ENCODE measurements at places on chromosomes 5 and 9. TPM values are rescaled to one million over a fixed set of nuclear protein-coding genes. Genes with fewer than 3 reads are reported as not detected.
A peak's percentile ranks its signal among the peaks of the same experiment; 100 is the strongest.

DNA sequence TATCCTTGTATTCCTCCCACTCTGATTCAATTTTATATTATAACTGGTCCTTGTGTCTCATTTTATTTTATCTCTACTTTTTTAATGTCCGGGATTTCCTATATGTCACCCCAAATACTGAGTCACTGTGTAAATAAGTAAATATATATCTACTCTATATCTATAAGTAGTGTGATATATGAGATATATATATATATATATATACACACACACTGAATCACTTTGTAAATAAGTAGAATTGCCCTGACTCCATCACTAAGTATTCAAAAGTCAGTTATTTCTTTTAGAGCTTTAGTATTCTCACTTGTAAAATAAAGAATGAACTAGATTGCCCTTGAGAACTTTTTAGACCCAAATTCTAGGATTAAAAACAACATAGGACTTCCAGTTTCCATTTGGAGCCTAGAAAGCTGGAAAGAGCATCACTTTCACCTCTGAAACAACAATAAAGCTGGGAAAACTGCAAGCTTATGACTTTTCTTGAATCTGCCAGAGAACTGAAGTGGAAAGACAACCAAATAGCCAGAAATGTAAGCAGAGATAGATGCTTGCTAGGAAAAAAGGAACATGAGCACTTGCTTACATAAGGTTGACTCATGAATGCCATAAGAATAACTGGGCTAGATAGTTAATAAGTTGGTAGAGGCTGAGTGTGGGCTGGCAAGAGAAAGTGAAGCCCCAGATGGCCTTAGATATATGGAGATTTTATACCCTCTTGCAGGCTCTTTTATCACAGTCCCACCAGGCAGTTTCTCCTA, 171.1 kb upstream of the TLX3 start:
- peak overlapping the region; percentile 63 for H3K27ac ChIP-seq
- H3K4me3 ChIP-seq: no peak overlapping the region
- peaks cover 19% of the 10 kb centered on the region for H3K4me1 ChIP-seq
- H3K36me3 ChIP-seq: peaks cover 1% of the 10 kb centered on the region

DNA sequence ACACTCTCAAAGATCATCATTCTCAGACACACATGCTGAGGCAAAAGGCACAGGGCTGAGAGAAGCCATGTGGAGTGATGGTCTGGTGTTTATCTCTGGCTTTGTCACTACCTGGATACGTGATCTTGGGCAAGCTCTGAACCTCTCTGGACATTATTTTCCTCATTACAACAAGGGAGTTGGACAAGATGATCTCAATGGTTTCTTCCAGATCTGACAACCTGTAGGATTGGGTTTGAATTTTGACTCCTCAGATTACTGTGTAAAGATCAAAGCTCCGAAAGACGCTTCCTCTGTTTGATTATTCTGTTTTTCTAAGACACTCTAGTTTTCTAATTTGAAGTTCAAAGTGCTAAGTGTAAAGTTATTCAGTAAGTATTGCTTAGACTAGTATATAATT, 20.0 kb downstream of the NUDT2 start:
- H3K4me3 ChIP-seq: no peak overlapping the region
- no peaks in the 10 kb centered on the region for H3K27me3 ChIP-seq
- H3K4me1 ChIP-seq: peaks cover 8% of the 10 kb centered on the region
- DNase-seq: no peak
- H3K36me3 ChIP-seq: peaks cover 2% of the 10 kb centered on the region

GRCh38 chr9:127360250-127360649, 36.7 kb upstream of the SLC2A8 start:
- H3K27ac ChIP-seq: no peak overlapping the region
- no peak for DNase-seq
- H3K36me3 ChIP-seq: peaks cover 5% of the 10 kb centered on the region
- no peak overlapping the region for H3K4me3 ChIP-seq
- H3K27me3 ChIP-seq: no peaks in the 10 kb centered on the region

DNA sequence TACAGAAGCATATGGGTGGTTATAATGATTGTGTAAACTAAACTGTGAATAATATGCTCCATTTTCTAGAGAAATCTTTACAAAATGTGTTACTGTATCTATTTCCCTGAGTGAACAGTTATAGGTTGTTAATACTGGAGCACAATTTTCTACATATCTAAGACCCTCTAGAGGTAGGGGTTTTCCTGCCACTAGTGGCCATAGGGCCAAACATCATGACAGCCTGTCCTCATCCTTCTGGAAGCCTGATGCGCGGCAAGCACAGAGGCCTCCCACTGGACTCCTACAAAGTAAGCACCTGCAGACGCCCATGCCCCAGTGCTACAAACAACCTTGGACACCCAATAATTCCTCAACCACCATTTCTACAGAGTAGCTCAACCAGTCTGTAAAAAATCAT, 1.9 kb upstream of the SNX18 start:
- no peak overlapping the region for H3K4me3 ChIP-seq
- H3K27me3 ChIP-seq: no peaks in the 10 kb centered on the region
- no peak for DNase-seq
- H3K4me1 ChIP-seq: peaks cover 37% of the 10 kb centered on the region
- no peak overlapping the region for H3K27ac ChIP-seq

GRCh38 chr9:8877753-8878494, 1078.3 kb upstream of the DMAC1 start:
- DNase-seq: no peak
- H3K4me1 ChIP-seq: peaks cover 2% of the 10 kb centered on the region
- H3K27ac ChIP-seq: no peak overlapping the region
- peaks cover 4% of the 10 kb centered on the region for H3K27me3 ChIP-seq

The AK8 gene
- 1.5 TPM for total RNA-seq

The PCDHA10 gene
- total RNA-seq: 6.7 TPM

The PRR7 gene
- 4.8 TPM for total RNA-seq

The ADAMTS13 gene
- 9.5 TPM for total RNA-seq

The CDX1 gene
- 0.57 TPM for total RNA-seq

The PAXX gene
- total RNA-seq: 36.8 TPM

All from chondrocyte (in vitro differentiated cells).